T follicular helper cell (primary cell): ENCODE measurements at places on chromosomes 11 and 22.

DNA sequence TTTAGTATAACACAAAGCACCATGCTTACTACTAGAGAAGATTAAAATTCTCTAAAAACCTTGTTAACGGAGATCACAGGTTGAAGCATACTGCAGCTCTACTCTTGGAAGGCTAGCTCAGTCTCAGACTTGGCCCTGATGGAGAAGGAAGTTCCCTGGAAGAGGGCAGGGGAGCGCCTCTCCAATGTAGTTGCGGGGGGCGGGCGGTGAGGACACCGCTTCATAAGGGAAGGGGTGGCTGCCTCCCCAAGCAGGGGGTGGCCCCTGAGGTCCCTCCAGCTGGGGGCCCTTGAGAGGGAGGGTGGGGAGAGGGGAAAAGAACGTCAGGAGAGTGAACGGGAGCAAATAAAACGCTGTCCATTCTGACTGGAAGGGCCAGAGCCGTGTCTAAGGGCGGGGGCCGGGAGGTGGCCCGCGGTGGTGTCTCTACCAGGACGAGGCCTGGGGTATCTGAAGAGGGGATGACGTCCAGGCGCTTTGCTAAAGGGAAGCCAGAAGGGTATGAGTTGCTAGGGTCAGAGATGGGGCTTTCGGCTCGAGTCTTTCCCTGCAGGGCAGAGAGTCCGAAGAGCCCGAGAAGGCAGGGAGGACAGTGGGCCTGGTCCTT lies 553 bp upstream of the USP47 start:
- no peak for DNase-seq

- DNase-seq: no peak
Measured at GRCh38 chr11:124915541-124916369, 3.3 kb upstream of the HEPN1 start.

DNA sequence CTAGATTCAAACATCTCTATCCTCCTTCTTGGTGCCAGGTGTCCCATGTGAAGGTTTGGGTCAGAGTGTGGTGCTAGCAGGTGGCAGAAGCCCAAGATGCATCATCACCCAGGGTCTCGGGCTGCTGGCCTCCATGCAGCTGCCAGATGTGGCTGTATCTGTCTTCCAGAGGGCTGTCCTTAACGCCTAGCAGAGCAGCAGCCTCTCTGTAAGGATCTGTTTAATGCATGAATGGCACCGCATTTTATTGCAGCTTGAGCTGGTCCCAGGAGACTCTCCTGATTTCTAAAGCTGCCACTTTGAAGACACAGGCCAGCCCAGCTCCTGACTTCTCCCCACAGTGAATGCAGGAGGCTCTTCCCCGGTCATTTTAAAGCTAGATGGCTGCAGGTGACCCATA lies 26.3 kb downstream of the SLC1A2 start:
- DNase-seq: no peak

DNA sequence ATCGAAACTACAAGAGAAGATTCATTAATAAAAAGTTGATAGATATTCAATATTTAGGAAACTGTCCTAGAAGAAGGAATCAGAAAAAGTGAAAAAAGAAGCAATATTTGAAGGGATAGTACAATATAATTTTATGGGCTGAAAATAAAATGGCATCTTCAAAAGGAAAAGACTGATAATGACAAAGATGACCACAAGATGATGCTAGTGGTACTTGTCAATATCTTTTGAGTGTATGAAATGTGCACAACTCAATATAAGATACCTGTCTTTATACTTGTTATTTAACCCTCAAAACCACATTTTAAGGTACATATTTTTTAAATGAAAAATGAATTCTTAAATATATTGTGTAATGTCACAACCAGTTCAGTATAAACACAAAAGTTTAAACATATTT lies 1059.6 kb upstream of the RAG2 start:
- DNase-seq: no peak

- no peak for DNase-seq
Measured at GRCh38 chr11:107157809-107158187, 139.5 kb upstream of the GUCY1A2 start.

DNA sequence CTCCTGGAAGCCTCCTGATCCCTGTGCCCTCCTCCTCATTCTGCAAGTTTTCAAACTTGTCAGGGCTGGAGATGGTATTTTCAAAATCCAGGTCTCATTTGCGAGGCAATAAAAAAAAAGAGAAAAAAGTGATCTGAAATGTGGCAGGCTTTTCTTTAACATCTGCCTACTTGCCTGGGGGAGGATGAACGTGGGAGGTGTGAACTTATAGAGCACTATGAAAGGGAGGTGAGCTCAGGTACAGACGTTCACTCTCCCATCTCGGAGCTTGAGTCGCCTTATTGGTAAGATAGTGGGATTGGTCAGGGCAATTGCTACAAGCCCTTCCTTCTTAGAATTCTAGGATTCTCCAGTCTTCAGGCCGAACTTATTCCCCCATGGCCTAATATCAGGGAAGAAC lies 104.8 kb upstream of the CADM1 start:
- DNase-seq: no peak

DNA sequence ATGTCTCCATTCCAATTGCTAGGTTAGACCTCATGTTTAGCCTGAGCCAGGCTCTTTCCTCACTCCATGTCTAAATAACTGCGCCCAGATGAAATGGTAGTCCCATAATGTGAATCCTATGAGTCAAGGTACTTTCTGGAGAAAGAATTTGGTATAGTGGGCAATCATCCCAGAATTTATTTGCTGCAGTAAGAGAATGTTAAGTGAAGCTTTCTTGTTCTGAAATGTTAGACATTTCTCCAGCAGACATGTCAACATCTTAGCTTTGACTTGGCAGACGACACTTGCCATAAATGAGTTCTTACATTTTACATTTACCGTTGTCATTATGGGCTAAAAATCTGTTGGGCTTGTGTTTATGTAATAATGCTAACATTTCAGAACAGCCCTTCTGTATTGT lies 165.2 kb downstream of the PGR start:
- DNase-seq: no peak

- DNase-seq: no peak
Measured at GRCh38 chr11:111124724-111125123, 120.8 kb upstream of the POU2AF2 start.

DNA sequence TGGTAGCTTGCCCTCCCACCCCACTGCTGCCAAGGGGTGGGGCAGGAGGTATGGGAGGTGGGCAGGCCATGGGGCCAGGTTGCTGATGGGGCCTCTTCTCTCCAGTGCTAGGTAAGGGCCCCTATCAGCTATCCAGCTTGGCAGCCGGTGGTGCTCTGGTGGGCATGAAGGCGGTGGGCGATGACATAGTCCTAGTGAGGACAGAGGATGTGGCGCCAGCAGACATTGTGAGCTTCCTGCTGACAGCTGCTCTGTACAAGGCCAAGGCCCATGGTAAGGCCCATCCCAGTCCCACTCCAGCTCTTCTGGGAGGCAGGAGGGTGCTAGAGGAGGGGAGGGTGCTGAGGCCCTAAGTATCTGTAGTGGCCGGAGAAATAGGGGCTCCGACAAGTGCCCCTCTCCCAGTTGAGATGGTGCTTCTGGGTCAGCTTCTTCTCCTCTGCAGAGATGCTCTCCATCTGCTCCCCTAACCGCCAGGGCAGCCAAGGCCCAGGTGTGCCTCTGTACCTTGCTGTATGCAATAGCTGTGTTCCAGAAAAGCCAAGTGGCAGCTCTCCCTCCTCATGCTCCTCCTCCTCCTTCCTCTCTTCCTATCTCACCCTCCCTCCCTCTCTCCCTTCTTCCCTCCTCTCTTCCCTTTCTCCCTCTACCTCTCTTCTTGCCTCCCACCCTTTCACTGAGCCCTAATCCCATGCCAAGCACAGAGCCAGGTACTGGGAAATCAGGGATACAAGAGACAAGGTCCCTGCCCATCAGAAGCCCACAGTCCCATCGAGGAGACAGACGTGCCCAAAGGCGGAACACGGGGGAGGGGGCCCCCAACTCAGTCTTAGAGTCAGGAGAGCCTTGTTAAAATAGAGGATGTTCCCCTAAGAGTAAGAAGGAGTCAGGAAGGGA lies 55.3 kb downstream of the OTOG start:
- no peak for DNase-seq

DNA sequence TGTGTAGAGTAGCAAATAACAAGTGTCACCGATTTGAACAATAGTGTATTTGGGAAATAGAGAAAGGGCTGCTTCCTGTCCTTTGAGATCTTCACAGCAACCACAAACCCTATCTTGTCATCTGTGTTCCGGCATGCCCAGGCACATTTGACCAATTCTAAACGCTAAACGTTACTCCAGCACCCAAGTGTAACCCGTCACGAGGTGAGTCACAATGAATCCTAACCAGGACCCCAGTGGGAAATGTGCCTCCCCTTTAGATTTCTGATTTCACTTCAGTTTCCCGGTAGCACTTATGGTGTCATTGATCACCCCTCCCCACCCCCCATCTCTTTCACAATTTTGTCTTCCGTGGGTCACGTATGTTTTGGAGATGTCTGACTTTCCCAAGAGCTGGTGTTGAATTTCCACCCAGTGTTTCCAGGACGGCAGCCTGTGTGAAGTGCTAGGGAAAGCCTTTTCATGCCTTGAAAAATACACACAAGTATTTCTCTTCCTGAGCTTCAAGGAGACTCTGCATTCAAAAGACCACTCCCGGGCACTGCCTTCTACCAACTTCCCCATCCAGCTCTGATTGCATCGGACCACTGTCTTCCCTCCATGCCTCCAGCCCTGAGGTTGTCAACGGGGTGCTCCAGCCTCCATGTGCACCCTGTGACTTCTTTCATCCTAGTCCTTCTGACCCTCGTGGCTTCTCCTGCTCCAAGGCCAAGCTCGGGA lies 10.5 kb upstream of the C11orf24 start:
- no peak for DNase-seq

GRCh38 chr11:109425554-109425953 lies 3.6 kb downstream of the C11orf87 start:
- no peak for DNase-seq

GRCh38 chr22:49996119-49996517 lies 16.4 kb downstream of the IL17REL start:
- no peak for DNase-seq

DNA sequence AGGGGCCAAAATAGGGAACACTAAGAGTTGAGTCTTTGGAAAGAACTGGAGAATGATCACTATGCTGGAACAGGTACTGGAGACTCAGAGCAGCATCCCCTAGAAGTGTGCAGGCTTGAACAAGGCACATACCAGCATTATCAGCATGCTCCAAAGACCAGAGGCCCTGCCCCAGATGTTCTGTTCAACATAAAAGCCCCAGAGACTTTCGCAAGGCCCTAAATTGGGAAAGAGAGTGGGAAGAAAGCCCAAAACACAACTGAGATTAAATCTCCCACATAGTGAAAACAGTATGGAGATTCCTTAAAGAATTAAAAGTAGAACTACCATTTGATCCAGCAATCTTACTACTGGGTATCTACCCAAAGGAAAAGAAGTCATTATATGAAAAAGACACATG lies 9.4 kb downstream of the CNGA4 start:
- no peak for DNase-seq

DNA sequence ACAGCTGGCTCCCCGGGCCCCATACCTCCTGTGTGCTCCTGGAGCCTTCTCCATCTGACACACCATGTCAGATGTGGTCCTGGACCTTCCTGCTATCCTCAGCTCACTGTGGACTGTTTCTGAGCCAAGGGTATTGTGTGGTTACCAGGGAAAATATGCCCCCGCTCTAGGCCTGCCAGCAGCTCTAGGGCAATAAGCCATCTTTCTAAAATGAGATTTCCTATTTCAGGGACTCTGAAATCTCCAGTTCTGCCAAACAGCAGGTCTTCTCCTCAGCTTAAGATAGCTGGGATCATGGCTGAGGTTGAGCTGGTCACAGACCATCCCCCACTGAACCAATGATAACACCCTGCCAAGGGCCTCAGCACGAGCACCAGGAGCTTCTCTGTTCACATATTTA lies 227.6 kb downstream of the ST3GAL4 start:
- DNase-seq: no peak

DNA sequence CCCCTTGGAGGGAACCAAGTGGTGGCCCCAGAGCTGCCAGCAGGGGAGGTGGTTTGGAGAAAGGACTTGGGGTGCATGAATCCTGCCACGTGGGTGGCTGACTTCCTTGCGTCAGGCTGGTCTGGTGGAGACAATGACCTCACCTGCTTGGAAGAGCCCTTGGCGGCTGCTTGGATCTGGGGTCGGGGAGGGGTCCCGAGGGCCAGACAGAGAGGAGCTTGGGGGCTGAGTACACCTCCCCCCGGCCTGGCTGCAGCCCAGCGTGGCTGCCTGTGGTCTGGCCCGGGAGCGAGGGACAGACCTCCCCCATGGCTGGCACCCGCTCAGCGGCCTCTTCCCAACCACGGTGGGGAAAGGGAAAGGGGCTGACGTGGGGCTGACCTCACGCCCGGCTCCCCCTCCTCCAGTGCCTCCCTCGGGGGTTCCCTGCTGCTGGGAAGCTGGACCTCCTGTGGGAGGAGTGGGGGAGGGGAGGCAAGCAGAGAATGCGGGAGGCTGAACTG lies 13.8 kb downstream of the LIF start:
- DNase-seq: no peak

GRCh38 chr11:2400762-2401435 lies 349 bp downstream of the TSSC4 start:
- no peak for DNase-seq
